ENCODE measurements at places on chromosomes 2 and 18. TPM values are rescaled to one million over a fixed set of nuclear protein-coding genes. Genes with fewer than 3 reads are reported as not detected.

DNA sequence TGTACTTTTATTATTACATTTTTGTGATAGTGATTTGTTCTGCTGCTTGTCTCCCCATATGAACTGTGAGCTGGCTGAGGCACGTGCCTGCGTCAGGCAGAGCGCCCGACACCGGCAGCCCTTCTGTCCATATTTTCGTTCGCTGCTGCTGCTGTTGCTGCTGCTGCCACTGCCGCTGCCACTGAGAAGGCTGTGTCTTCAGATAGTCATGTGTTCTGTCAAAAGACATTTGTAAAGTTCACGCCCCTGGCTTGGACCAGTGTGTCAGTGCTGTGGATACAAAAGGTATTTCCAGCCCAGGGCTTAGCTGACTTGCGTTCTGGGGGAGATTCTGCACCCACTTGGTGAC lies 47.0 kb downstream of the TWIST2 start:
- no peak for DNase-seq

DNA sequence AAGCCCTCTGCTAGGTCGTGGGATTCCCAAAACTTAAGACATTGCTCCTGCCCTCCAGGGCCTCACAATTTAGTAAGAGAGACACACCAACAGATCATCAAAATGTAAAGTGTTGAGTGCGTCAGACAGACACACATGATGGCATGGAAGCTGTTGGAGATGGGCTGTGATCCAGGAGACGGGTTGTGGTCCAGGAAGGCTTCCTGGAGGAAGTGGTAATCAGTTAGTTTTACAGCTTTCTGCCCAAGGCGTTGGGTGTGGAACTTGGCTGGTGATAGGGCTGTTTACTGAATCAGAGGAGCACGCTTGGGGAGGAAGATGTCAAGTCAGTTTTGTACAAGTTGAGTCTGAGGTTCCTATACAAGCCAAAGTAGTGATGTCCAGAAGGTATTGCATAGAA lies 24.0 kb upstream of the GLI2 start:
- no peak for DNase-seq

- DNase-seq, result no peak
Observed at GRCh38 chr2:1672738-1673137, 71.6 kb downstream of the PXDN start.

GRCh38 chr2:71669058-71669456 lies 215.7 kb downstream of the DYSF start:
- no peak for DNase-seq

- no peak for DNase-seq
Observed at GRCh38 chr2:101325425-101325824, 16.9 kb upstream of the RNF149 start.

DNA sequence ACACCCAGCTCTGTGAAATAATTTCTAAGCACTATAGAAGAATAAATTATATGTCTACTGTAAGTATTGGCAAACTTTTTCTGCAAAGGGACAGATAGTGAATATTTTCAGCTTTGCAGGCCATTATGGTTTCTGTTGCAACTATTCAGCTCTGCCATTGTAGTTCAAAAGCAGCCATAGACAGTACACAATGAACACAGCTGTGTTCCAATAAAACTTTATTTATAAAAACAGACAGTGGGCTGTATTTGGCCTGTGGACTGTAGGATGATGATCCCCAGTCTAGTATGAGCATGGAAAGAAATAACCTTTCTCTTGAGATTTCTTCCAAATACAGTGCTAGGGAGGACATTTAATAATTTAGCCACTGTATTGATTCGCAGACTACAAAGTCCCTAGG lies 35.2 kb upstream of the THOC1 start:
- DNase-seq, result no peak

GRCh38 chr2:79820281-79820680 lies 307.4 kb downstream of the CTNNA2 start:
- no peak for DNase-seq

DNA sequence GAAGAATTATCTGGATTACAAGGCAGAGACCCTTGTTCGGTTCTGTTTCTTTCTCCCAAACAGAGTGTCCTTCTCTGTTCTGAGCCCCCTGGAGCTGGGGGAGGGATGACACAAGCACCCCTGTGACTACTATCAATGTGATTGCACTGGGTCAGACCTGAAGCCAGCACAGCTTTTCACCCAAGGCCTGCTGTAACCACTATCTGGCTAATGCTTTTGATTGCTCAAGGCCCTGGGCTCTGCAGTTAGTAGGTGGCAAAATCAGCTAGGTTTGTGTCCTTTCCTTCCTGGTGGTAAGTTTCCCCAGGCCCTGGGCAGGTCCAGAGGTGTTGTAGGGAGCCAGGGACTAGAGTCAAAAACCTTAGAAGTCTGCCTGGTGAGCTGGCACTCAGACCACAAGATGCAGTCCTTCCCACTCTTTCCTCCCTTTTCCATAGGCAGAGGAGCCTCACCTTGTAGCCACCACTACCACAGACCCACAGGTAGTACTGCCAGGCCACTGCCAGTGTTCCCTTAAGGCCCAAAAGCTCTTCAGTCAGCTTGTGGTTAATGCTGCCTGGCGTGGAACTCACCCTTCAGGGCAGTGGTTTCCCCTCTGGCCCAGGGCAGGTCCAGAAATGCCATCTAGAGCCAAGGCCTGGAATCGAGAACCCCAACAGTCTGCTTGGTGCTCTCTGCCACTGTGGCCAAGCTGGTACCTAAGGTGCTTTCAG lies 83.0 kb downstream of the FAM117B start:
- DNase-seq, result no peak

The C2orf81 gene
- 8.5 TPM for polyA plus RNA-seq

The SKOR2 gene
- not detected for polyA plus RNA-seq

The PRPF40A gene
- polyA plus RNA-seq, result 133 TPM

The RGPD4 gene
- not detected for polyA plus RNA-seq

The IL37 gene
- polyA plus RNA-seq, result not detected

The DOK6 gene
- 15.8 TPM for polyA plus RNA-seq

The WNT6 gene
- polyA plus RNA-seq, result 0.43 TPM

The VIT gene
- polyA plus RNA-seq, result not detected
